ENCODE measurements at places on chromosomes 4 and X. TPM values are rescaled to one million over a fixed set of nuclear protein-coding genes. Genes with fewer than 3 reads are reported as not detected.

GRCh38 chrX:23885803-23886202 lies 21.9 kb downstream of the APOO start:
- DNase-seq: no peak

DNA sequence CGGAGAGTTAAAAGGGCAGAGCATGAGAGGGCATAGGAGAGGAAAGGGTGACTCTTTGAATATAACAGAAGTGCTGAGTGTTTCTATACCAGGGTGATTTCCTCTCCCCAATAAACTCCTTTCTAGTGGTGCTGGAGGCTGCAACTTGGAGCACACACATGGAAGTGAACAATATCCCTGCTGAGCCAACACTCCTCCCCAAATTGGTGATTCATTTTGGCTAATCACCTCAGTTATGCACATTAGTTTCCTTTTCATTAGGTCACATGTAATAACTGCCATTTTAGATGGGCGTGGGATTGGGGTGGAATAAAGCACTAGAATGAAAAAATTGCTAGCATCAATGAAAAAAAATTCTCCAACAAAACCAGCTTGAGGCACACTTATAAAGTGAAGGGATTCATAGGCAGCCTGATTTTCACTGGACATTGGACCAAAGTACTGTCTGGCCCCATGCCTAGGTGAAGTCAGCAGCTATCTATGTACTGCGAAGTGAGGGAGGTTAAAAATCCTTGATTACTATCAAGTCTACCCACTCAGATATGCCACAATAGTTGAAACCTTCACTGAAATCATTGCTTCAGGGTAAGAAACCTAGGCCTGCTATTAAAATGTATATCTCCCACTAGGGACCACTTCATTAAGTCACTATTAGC lies 174.0 kb downstream of the GLUD2 start:
- DNase-seq: no peak

GRCh38 chrX:129846716-129847115 lies 3.0 kb upstream of the ZDHHC9 start:
- DNase-seq: no peak

DNA sequence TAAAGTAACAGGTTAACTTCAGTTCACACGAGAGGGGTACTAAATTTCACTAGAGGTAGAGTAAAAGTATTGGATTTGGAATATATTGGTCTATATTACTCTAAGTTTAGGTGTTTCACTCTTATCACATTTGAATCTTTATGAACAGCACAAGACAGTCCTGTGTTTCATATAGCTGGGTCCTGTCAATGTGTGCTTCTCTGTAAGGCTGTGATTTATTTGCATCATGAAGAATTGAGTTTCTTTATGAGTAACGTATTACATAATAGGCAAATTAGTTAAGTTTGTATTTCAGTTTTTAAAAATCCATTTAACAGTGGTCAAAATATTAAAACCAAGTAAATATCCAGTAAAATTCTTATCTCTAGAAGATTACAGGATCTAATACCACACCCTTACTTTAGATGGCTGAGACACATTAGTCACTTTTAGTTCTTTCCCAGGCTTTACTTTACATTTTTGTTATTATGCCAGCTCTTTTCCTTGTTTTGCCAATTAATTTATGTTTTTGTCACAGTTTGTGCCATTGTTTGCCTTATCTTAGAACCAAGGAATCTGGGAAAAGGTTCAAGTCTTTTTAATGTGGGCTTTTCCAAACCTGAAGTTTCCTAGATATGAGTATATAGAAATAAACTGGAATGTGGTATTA lies 32.1 kb downstream of the NUDT6 start:
- no peak for DNase-seq

- DNase-seq: no peak
Observed at GRCh38 chr4:123667496-123667895, 270.9 kb downstream of the SPRY1 start.

Gene PRKG2
- 0.61 TPM for polyA plus RNA-seq

Gene IGFBP7
- 0.50 TPM for polyA plus RNA-seq

Gene HTT-AS
- polyA plus RNA-seq: not detected

Gene ARHGEF6
- polyA plus RNA-seq: 29.6 TPM

Measured in B cell (primary cell).